ENCODE measurements at places on chromosomes 13 and 19.

DNA sequence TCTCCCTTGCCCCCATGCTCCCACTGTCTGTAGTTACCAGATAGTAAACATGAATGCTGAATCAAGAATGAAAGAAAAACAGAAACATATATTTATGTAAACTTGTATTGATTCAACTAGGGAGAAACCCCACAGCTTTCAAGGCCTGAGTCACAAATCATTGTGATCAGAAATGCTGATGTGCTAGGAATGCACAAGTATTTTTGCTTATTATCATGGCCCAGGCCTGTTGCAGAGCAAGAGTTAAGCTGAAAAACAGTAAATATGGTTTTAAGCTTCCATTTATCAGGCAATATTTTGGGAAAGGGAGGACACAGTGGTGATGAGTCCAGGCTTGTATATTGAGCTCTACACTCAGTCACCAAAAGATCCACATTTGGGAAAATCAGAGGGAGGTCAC is 669.6 kb downstream of the DIAPH3 start:
- no peak for DNase-seq

GRCh38 chr13:27120811-27121210 is 50.8 kb downstream of the USP12 start:
- no peak for DNase-seq

DNA sequence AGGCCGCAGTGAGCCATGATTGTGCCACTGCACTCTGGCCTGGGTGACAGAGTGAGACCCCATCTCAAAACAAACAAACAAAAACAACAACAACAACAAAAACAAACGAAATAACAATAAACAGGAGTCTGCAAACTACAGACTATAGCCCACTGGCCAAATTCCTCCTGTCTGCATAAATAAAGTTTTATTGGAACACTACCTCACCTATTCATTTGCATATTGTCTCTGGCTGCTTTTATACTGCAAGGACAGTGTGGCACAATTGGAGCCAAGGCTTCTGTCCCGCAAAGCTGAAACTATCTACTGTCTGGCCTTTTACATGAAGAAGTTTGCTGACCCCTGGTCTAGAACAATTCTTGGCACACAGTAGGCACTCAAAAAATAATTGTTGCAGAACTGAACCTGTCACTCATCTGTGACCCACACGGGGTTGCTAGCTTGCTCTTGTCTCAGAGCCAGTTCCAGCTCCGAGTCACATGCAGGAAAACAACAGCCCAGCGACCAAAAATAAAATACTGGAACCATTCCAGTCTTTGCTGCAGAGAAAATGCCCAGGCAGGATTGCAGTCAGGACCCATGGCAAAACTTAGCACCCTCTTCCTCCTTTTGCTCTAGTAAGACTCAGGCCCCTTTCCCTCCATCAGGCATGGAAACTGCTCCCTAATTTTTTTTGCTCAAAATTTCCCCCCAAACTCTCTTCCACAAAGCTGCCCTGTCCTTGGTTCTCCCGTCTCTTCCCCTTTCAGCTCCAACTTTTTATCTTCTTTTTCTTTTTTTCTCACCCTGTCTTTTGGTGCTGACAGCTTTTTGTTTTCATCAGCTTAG is 4.8 kb upstream of the MYH14 start:
- no peak for DNase-seq

- DNase-seq: no peak
These were observed 125.4 kb downstream of the FGF14 start for GRCh38 chr13:102276404-102276803.

- no peak for DNase-seq
These were observed 17.8 kb downstream of the DPF1 start for GRCh38 chr19:38206006-38206745.

GRCh38 chr19:21566073-21566472 is 60.7 kb downstream of the ZNF429 start:
- DNase-seq: peak; percentile 53

DNA sequence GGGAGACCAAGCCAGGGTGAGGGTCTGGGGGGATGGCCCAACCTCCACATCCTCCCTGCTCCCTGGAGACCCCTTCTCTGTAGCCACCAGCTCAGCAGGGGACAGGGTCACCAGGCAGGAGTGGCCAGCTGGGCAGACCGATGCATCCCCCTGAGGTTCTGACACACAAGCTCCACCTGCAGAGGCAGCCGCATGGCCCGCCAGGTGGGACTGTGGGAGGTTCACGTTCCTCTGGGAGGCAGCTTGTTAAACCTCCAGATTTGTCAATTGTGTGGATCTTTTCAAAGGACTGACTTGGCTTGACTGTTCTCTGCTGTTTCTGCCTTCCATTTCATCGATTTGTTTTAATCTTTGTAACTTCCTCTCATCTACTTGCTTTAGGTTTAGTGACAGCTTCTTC is 8.1 kb downstream of the POLRMT start:
- DNase-seq: no peak

DNA sequence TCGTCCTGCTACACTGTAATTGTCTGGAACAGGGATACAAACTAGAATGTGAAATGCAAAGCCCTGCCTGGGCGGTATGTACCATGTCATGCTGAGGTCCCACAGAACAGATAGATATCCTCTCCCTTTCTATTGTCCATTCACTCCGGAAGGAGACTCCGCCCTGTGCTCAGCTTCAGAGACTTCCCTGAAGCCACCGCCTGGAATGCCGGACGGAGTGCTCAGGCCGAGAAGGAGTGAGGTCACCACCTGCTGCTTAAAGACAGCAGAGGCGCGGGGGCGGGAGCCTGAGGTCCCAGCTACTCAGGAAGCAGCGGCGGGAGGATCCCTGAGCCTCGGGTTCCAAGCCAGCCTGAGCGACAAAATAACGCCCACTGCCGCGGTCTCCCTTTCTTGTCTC is 890 bp upstream of the ZNF611 start:
- DNase-seq: no peak

DNA sequence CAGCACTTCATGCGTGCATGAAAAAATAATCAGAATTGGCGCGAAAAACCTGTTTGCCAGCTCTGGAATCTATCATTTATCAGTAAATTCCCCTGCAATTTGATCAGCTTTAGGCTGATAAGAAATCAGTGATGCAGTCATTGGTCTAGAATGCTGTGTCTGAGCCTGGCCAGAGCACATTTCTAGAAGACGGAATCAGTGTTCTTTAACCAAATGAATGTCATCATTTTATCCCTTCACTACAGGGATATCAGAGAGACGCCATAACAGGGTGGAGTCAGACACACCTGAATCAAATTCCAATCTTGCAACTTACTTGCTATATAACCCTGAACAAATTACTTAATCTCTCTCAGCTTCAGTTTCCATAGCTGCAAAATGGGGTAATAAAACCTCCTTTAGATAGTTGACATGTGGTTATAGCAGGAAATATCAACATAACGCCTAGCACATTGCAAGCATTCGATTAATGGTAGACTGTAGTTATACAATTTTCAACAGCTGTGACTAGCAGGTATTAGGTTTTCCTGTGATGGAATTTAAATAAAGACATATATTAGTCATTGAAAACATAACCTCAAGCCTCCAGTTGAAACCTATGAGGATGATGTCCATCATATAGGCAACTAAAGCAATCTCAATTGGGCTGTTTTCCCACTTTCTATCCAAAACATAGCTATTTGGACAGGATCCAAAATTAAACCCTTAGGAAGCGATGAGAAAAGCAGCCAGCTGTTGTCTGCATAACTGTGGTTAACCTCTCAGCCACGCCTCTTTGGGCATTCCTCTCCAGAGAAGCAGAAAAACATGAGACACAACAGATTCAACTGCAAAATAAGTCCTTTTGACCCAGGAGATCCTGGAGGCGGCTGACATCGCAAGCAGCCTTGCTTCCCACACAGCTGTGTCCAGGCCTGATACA is 51.6 kb upstream of the UBL3 start:
- peak; percentile 47 for DNase-seq

DNA sequence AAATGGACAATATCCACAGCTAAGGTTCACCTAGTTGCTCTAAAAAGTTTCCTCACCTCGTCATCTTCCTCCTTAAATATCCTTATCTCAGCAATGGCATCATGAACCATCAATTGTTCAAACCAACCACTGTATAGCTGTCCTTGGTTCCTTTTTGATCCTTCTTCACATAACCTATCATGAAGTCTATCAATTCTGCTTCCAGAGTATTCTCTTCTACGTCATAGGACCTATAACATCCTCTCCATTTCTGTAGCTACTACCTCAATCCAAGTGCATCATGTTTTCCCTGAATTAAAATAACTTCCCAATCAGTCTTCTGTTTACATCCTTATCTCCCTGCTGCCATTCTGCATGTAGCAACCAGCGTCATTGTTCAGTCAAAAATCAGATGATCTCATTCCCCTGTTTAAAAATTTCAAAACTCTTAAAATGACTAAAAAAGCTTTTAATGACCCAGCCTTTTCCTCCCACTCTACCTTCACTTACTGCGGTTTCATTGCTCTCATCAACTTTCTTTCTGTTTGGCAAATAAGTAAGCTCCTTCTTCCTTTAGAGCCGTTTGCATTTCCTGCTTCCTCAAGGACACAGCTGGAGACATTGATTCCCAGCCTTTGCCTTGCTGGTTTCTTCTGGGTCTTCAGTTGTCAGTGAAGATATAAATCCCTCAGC is 223.9 kb upstream of the MIR17HG start:
- DNase-seq: no peak

GRCh38 chr19:45901432-45901911 is 941 bp downstream of the MYPOP start:
- DNase-seq: no peak

GRCh38 chr13:74026753-74027152 is 107.5 kb downstream of the KLF12 start:
- DNase-seq: peak; percentile 84

DNA sequence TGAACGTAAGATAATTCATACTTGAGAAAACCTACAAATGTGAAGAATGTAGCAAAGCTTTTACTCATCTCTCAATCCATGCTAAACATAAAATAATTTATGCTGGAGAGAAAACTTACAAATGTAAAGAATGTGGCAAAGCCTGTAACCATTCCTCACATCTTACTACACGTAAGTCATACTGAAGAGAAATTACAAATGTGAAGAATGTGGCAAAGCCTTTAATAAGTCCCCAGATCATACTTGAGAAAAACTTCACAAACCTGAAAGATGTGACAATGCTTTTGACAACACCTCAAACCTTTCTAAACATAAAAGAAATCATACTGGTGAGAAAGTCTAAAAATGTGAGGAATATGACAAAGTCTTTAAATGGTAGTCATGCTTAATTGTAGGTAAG is 89.4 kb downstream of the ZNF675 start:
- no peak for DNase-seq

- DNase-seq: peak; percentile 2
These were observed 62.9 kb upstream of the SPATA13 start for GRCh38 chr13:24097667-24098066.

DNA sequence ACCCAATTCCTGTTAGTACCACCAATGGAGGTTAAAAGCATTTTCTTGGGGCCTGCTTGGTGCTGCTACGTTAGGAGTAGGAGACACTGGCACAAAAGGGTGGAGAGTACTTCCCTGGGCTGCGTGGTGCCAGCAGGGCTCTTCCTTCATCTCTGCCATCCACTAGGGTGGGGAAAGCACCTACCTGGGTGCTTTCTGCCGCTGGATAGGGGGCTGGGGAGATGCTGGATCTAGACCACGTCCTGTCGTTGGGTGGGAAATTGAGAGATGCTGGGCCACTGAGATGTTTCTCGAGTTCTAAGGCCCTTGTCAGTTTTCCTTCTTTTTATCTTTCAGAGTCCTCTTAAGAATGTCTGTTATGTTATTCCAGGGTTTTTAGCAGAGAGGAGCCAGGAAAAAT is 6.7 kb upstream of the FCGBP start:
- peak; percentile 6 for DNase-seq

- no peak for DNase-seq
These were observed 452.7 kb downstream of the TSHZ3 start for GRCh38 chr19:30896554-30896953.

- DNase-seq: no peak
These were observed 1.5 kb downstream of the KLK11 start for GRCh38 chr19:51024924-51025323.

GRCh38 chr13:44334751-44335150 is 38.9 kb upstream of the SERP2 start:
- no peak for DNase-seq
